ENCODE measurements at places on chromosomes 16 and 17.

DNA sequence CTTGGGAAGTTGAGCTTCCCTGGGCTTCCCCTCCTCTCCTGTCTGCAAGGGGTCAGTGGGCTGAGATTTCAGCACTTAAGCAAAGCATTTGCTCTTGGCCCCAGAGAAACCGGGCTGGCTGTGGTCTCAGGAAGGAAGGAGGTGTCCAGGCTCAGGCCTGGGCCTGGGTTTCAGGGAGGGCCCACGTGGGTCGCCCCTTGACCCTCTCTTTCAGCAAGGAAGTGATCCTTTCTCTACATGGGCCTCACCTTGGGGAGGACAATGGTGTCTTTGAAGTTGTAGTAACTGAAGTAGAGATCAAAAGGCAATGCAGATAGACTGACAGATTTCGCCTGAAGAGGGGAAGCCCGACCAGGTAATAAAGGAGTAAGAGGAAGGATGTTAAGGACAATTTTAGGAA, 2.7 kb downstream of the NOD2 start:
- no peak for DNase-seq

DNA sequence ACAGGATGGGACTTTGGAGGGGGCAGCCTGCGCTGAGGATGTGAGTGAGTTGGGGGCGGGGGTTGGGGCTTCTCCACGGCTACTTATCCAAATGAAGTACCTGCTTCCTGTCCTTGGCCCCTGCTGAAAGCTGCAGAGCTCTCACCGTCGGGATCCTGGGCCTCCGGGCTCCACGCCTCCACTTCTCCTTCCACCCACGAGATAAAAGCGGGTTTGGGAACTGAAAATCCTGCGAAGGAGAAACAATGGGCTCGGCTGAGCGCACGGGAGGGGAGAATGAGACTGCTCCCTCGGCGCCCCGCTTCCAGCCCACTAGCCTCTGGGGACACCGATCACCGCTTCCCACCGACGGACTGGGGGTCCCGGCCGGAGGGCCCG, 486 bp downstream of the ZNF785 start:
- no peak for DNase-seq

DNA sequence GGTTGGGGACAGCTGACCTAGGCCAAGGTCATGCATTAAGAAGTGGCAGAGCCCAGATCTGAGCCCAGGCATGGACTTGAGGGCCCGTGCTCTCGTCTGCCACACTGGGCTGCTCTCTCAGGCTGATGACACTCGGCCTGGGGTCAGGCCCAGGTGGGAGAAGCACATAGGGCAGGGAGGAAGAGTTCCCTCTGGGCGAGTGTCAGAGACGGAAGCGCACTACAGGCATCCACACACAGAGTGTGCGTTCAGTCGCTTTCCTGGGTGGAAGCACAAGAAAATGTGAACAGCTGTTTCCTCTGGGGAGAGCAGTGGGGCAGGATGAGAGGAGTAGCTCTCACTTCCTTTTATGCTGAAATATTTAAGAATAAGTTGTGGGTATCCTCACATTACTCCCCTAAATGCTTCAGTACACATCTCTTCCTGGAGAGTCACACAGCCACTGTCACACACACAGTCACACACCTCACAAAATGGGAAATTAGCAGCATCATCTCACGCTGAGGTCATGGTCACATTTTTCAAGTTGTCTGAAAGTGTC, 59.7 kb downstream of the B9D1 start:
- DNase-seq = no peak

GRCh38 chr17:82062076-82062983, 3.3 kb downstream of the DUS1L start:
- DNase-seq = no peak

GRCh38 chr16:79165506-79165905, 435.0 kb downstream of the MAF start:
- no peak for DNase-seq

DNA sequence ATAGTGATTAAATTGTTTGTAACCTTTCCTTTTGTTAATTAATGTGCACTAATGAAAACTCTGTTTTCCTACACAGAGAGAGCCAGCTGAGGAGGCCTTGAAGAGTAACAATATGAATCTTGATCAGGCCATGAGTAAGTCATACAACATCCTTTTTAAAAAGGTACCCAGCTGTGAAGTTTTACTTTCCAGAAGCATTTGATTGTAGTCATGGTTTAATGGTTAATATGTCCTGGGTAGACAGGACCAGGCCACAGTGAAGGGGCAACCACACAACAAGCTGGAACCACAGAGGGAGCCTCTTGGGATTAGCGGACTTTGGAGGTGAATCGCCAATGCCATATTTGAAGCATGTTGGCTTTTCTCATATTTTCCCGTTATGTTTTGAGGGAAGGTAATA, 55.6 kb downstream of the TMC6 start:
- DNase-seq = no peak

- peak; percentile 37 for DNase-seq
These were observed 580 bp downstream of the TANC2 start for GRCh38 chr17:62966426-62967204.

Measured in stimulated activated CD8-positive, alpha-beta memory T cell treated with anti-CD3 and anti-CD28 coated beads, Interleukin-7, amount 100 ng/mL, for 1 hour (primary cell).